ENCODE measurements at places on chromosomes 1 and 21.

GRCh38 chr1:112509005-112509659, 367 bp downstream of the WNT2B start:
- no peak for DNase-seq

GRCh38 chr21:31530897-31531705, 128.4 kb upstream of the SOD1 start:
- no peak for DNase-seq

GRCh38 chr1:17615157-17615556, 75.7 kb downstream of the ARHGEF10L start:
- no peak for DNase-seq

GRCh38 chr1:243461700-243462099, 205.9 kb downstream of the SDCCAG8 start:
- no peak for DNase-seq

DNA sequence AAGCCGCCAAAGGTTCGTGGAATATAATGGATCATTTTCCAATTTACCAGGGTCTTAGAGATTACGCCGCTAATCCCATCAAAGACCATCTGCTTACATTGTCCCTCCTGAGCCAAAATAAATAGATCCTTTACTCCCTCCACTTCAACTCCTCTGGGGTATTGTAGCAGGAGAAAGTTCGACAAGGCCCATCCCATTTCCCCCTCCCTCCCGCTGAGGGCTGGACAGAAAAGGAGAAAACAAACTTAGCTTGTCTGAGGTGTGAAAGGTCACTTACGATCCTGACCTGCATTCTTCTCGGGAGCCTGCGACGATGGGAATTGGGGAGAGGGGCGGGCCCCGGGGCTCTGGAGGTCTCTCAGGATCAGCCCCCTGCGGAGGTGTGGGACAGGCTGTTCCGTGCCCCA, 60.8 kb downstream of the MEF2D start:
- DNase-seq: no peak

- no peak for DNase-seq
Observed at GRCh38 chr1:8312235-8313218, 5.4 kb upstream of the SLC45A1 start.

DNA sequence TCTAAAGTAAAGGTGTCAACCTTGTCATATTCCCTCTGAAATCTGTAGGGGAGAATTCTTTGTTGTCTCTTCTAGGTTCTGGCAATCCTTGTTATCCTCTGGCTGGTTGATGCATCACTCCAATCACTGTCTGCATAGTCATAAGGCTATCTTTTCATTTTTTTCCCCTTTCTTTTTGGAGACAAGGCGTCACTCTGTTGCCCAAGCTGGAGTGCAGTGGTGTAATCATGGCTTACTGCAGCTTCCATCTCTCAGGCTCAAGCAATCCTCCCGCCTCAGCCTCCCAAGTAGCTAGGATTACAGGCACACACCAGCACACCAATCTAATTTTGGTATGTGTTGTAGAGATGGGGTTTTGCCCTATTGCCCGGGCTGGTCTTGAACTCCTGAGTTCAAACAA, 12.9 kb downstream of the DPYD start:
- no peak for DNase-seq
